Liver (tissue), 10 donors: ENCODE measurements at places on chromosomes 7 and 10. TPM values are rescaled to one million over a fixed set of nuclear protein-coding genes. Genes with fewer than 3 reads are reported as not detected.

ZNF425 gene
- 0.32 TPM for polyA plus RNA-seq

FOXP2 gene
- polyA plus RNA-seq: 7.4 TPM

- DNase-seq: peak; percentile 89
Measured at GRCh38 chr10:80453842-80454512, at the start of gene TSPAN14. TSS of gene TSPAN14 (plus strand) at chr10:80454310. CDS start at chr10:80489234, 34,924 bp downstream.

DNA sequence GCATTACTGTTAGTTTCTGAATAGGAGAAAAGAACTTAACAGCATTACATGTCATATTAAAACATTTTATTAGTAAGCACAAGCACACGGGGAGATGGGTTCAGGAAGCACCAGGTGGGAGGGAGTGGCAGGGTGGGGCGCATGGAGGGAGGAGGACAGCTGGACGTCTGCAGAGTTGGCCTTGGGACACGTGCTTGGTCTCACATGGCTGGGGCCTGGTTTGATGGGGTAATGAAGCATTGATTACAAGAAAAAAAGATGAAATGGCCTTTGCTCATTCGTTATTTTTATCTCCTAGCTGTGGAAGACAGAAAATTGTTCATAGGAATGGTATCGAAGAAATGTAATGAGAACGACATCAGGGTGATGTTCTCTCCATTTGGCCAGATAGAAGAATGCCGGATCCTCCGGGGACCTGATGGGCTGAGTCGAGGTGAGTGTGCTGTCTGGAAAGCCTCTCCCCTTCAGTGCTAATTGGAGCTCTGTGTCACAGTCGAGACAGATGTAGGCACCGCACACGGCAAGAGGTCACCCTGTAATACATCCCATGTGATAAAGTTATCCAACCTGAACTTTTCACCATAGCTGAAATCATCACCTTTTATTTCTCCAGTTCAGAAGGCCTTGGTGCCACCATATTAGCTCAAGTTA lies 239.9 kb downstream of the CELF2 start:
- no peak for DNase-seq

DNA sequence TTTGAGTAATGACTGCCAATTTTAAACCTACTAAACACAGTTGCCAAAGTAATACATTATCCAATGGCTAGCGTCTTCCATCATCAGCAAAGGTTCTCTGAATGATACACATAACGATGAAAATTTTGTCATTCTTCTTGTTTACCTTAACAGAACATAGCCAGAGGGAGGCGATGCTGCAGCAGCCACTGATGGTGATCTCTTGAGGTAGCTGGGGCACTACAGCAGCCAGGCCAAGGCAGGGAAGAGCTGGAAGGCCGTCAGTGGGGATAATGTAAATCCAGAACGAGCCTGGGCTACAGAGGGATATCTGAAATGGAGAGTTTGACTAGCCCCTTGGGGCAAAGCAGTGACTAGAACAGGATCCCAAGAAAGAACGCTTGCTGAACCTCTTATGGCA lies 38.8 kb downstream of the PRPS1L1 start:
- no peak for DNase-seq

DNA sequence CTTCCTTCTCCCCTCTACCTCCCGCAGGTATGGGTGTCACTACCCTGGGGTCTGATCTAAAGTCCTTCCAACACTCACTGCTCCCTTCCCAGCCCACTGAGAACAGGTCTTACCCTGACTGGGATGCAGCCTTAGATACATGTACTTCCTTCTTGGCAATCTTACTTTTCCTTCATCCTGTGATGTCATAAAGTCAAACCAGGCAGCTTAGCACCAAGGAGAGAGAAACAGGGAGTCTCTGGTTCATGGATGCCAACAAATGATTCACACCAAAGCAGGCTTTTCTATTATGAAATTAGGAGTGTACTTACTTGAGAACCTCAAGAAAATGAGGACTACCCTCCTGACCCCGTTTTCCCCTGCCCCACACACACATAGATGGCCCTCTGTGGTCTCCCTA lies 111.0 kb upstream of the KMT2E start:
- no peak for DNase-seq

DNA sequence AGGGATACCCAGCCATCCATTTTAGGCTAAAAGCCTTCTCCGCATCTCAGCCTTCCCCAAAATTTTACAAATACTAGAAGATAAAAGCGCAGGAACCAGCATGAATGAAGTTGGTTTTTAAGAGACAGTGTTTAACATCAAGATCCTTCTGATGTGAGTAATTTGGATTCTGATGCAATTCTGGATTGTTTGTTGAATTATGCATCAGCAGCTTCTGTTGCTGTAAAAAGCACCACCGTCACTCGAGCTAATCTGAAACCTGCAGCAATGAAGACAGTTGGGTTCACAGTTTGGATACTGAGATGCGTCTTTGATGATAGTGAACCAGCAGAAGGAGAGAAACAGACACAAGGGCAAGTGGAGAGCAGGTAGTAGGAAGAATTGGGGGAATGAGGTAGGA lies 179.2 kb downstream of the PLXNA4 start:
- DNase-seq: no peak

- no peak for DNase-seq
Measured at GRCh38 chr7:68041554-68041953, 1044.9 kb downstream of the TYW1 start.

- DNase-seq: no peak
Measured at GRCh38 chr10:31697271-31698180, 231.1 kb downstream of the ARHGAP12 start.

DNA sequence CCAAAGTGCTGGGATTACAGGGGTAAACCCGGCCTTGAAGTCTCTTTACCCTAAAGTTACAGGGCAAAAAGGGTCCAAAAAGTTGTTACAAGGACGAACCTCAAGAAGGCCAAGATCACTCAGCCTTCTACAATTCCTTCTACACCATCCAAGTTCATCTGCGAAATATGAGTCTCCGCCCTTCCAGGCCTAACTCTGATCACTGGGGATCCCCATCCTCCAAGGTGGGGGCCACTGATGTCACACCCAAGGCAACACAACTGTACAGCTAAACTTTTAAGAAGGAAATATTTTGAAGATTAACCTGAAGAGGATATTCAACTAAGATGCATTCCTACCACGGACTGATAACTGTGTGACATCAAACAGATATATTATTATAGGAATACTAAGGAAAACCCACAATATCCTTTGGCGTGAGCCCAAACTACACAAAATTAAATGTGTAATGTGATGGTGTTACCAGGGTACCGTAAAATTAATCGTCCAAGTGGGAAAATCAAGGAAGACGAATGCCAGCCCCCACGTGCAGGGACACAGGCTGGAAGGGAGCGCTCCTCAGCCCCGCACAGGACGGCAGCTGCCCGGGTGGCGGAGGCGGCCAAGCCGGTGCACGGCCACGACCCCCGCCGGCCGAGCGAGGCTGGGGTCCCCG lies 1.0 kb downstream of the PAXIP1 start:
- DNase-seq: no peak

DNA sequence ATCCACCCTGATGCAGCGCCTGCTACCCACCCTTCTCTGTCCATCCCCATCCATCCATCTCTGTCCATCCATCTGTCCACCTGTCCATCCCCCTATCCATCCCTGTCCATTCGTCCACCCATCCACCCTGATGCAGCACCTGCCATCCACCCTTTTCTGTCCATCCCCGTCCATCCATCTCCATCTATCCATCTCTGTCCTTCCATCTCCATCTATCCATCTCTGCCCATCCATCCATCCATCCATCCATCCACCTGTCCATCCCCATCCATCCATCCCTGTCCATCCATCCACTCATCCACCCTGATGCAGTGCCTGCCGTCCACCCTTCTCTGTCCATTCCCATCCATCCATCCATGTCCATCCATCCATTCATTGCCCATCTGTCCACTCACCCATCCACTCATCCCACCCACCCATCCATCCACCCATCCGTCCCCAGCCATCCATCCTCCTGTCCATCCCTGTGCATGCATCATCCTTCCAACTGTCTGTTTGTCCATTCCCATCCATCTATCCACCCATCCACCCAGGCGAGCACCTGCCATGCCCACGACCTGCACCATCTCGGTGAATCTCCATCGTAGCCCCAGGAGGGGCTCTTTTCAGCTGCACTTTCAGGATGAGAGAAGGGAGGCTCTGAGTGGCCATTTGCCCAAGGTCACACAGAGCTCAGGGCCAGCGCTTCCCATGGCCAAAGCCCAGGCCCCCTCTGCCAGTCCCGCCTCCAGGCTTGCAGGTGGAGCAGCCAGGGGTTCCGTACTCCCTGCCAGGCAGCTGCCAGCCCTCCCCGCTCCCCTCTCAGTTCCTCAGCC lies 137.4 kb downstream of the LHPP start:
- DNase-seq: no peak

DNA sequence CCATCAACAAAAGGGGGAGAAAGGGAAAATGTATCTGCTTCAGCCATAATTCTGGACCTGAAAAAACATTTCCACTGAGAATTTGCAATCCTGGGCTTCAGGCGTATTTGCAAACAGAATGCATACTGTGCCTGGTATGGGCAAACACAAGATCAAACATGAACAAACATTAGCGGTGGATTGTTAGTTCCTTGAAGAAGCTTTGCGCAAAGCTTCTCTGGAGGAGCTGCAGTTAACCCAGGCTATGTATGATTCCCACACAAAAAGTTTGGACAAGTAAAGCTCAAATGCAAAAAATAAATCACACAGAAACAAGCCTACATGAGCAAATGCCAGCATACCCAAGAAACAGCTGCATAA lies 20.4 kb upstream of the HILPDA start:
- no peak for DNase-seq
